Activated CD4-positive, alpha-beta T cell treated with anti-CD3 and anti-CD28 coated beads, Interleukin-2, amount 50 U/mL, for 16 hours (primary cell): ENCODE measurements at places on chromosomes 6 and 20.

DNA sequence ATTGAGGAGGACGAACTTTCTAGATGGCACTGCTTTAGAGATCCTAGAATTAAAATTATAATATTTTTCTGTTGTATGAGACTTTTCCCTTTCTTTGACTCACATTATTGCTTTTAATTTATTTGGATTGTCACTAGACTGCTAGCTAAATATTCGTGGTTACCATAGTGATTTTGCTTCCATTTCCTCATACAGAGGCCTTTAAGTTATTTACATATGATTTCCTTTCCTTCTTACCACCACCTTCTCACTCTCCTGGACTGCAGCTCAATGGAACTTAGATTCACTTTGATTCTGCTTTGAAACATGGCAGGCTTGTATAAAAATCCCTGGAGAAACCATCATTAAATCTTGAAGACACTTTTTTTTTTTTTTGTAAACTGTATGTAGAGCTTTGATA lies 222.9 kb downstream of the LAMA2 start:
- no peak for DNase-seq

- peak; percentile 67 for DNase-seq
These were observed at the start of gene PMEPA1 for GRCh38 chr20:57709823-57710799. Gene PMEPA1 (minus strand): TSS chr20:57710015. CDS start chr20:57709582, 433 bp downstream.

DNA sequence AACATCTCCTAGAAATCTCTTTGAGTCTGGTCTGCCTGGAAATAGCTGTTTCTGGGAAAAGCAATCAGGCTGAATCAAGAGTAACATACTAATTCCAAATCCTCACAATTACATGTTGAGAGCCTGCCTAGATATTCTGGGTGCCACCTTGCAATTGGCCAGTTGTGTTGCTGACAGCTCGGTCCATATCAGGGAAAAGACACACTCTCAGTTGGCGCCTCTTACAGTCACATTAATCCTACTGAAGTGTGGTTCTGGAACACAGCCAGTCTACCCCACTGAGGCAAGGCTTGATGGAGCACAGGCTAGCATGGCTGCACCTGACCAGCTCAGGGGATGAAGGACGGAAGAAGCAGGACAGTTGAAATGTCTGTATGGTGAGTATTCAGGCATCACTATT lies 121.4 kb upstream of the TAB2 start:
- no peak for DNase-seq

DNA sequence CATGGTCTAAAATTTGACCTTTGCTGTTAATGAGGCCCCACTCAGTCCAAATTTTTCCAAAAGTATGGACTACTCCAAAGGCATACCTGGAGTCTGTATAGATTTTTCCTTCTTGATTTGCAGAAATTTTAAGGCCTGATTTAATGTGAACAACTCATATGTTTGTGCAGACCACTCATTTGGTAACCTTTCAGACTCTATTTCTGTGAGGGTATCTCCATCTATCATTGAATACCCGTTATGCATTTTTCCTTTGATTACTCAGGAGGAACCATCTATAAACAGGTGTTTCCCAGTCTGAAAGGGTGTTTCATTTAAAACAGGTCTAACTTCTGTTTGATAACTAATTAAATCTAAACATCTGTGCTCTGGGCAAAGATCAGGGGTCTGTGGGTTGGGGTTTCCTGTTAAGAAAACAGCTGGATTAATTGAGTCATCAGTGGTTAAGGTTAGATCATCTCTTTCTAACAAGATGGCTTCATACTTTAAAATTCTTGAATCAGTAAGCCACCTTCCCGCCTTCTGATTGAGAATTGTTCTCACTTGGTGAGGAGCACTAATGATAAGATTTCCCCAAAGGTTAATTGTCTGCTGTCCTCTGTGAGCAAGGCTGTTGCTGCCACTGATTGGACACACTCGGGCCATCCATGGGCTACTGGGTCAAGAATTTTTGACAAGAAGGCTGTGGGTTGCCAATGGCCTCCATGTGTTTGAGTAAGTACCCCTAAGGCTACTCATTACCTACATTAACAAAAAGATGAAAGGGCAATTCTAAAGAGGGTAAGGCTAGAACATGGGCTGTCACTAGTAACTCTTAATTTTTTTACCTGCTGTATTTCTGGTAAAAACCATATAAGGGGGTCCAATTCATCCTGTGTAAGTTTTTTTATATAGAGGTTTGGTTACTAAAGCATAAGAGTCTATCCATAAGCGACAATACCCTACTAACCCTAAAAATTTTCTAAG lies 24.1 kb downstream of the HLA-B start:
- peak; percentile 56 for DNase-seq

DNA sequence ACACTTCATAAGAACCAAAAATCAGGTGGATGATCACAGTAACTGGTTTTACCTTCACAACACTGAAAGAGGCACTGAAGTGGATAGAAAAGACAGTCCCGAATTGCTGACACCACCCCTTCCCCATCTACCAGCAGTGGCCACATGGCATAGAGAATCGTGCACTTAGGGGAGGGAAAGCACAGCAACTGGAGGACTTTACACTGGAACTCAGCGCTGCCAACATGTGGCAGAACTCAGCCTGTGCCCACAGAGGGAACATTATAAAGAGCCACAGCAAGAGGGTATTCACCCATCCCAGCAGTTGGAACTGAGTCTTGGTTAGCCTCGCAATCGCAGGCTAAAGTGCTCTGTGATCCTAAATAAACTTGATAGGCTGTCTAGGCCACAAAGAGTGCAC lies 6.5 kb upstream of the KIAA1586 start:
- no peak for DNase-seq

- no peak for DNase-seq
These were observed 133.4 kb downstream of the BANF2 start for GRCh38 chr20:17833036-17833674.

- DNase-seq, result no peak
These were observed 539.7 kb downstream of the QKI start for GRCh38 chr6:163954088-163954775.

DNA sequence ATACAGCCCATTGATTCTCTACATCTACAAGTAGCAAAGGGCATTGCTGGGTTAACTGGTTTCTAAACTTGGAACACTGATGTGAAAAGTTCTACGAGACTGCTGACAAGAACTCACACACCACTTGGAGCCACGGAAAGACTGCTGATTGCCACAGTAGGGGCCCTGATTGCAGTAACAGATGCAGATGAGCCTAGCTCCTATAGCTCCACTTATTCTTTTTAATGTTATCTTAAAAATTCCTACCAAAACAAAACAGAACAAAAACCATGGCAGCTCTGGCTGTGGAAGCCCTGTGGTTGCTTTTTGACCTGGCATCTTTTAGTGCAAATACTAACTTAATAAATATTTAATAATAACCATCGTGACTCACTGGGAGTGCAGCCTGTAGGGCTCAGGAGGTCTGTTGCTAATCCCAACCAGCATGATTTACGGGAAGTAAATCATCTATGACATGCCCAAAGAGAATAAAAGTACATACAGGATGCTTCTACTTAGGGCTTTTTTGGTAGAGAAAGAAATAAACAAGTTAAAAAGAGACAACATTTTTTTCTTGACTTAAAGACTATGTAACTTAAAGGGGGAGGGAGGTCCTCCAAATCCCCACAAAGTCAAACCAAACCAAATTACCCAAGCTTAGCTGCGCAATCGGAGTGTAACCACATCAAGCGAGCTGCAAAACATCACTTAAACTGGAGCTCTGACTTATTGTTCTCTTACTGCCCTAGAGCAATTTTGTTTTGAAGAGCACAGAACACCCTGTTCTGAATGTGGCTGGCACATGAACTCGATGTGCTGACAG lies 87.2 kb downstream of the FKBP5 start:
- peak; percentile 46 for DNase-seq

GRCh38 chr6:144127097-144127496 lies 23.2 kb upstream of the STX11 start:
- DNase-seq, result no peak

- no peak for DNase-seq
These were observed 21.4 kb downstream of the SUN5 start for GRCh38 chr20:32982617-32983458.

GRCh38 chr6:153076431-153076830 lies 54.7 kb downstream of the RGS17 start:
- DNase-seq, result no peak

DNA sequence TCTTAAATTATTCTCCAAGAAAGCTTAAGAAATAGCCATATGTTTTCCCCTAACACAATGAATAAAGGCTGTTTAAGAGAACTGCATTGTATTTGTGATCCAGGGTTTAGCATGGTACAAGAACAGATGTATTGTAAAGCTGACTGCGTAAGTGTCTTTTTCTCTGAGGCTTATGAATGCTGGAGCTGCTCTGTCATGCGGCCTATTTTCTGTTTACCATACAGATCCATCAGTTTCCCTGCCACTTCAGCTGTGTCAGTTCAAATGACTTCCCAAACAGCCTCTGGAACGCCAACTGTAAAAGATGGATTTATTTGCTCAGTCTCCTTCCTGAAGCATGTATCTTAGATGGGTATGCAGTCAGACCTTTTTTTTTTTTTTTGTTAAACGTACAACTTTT lies 419.3 kb upstream of the HS3ST5 start:
- DNase-seq, result no peak

DNA sequence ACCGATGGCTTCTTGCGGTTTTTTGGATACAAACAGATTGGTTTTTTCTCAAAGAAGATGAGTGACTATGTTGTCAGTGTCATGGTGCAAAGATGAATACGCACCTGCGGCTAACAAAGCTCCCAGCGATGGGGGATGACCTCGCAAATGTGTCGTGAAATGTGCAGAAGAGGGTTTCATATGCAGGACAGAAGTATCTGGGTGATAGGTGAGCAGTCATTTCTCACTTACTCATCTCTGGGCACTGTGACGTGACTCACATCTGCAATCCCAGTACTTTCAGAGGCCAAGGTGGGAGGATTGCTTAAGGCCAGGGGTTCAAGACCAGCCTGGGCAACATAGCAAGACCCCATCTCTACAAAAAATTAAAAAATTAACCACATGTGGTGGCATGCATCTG lies 216.3 kb downstream of the ERMARD start:
- peak; percentile 12 for DNase-seq

- DNase-seq, result no peak
These were observed 62.0 kb downstream of the RSPO3 start for GRCh38 chr6:127180426-127180825.

DNA sequence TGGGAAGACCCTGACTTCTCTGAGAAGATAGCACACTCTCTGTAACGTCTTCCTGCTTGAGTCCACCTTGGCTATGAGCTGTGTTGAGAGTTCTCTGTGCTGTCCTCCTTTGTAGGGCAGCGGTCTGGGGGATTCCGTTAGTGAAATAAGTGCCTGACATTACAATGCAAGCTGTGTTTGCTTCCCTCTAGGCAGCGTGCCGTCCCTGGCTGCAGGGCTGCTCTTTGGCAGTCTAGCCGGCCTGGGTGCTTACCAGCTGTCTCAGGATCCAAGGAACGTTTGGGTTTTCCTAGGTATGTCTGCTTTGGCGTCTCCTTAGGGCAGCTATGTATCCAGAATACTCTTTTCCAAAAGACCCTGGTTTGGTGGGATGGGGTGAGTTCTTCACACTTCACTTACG lies 2.8 kb downstream of the TMEM14C start:
- DNase-seq, result no peak

GRCh38 chr6:106316375-106316766 lies 9.2 kb downstream of the ATG5 start:
- DNase-seq, result peak; percentile 46

GRCh38 chr6:56794421-56794820 lies 151.7 kb upstream of the DST start:
- no peak for DNase-seq

- no peak for DNase-seq
These were observed 218.8 kb upstream of the MAP3K7 start for GRCh38 chr6:90805619-90806155.

- no peak for DNase-seq
These were observed 592.3 kb downstream of the PHF3 start for GRCh38 chr6:64227863-64228262.

- DNase-seq, result no peak
These were observed 133.4 kb downstream of the RFPL4B start for GRCh38 chr6:112480553-112480952.

DNA sequence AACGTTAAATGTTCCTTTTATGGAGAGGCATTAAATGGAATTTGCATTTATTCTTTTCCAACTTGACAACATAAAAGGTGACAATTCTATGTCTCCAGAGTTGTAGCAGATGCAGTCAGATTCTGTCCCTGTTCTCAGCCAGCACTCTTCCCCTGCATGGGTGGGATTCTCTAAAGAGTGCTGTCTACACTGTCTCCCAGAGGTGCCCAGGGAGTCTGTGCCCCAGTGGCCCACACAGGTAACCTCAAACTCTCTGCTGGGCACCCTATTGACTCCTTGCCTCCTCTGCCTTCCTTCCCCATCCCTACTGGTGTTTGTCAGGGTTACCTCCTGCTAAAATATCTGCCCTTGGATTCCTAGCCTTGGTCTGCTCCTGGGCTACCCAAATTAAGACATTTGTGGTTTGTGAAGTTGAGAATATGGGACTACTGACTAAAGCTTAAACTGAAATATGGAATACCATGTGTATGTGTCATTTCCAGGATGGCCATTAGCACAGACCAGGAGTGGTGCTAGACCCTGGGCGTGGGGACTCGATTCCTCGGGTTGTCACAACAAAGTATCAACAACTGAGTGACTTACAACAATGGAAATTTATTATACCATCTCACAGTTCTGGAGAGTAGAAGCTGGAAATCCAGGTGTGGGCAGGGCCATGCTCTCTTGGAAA lies 284.7 kb downstream of the CDH26 start:
- DNase-seq, result no peak

DNA sequence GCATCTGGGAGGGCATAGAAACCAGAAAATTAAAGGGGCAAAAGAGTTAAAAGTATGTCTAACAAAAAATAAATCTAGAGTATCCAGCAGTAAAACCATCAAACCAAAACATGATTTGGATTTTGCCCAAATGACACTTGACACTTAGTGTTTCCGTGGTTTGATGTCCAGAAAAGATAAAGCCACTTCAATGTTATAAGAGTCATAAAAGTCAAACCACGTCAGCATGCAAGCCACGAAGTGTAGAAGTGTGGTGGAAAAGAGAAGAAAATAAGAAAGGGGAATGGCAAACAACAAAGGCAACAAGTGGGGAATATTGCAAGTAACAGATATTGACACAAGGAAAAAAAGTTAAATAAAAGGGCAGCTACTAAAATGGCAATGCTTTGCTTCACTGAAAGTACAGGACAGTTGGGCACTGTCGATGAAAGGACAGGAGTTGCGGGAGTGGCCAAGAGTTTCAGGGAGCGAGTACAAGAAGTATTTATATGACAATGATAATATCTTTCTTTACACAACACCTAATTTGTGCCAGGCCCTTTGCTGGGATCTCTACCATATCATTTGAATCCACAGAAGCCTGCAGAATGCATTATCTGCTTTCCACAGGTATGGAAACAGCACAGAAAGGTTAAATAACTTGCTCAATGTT lies 6.3 kb upstream of the HDDC2 start:
- peak; percentile 36 for DNase-seq
